ENCODE measurements at places on chromosomes 4 and X. TPM values are rescaled to one million over a fixed set of nuclear protein-coding genes. Genes with fewer than 3 reads are reported as not detected.

DNA sequence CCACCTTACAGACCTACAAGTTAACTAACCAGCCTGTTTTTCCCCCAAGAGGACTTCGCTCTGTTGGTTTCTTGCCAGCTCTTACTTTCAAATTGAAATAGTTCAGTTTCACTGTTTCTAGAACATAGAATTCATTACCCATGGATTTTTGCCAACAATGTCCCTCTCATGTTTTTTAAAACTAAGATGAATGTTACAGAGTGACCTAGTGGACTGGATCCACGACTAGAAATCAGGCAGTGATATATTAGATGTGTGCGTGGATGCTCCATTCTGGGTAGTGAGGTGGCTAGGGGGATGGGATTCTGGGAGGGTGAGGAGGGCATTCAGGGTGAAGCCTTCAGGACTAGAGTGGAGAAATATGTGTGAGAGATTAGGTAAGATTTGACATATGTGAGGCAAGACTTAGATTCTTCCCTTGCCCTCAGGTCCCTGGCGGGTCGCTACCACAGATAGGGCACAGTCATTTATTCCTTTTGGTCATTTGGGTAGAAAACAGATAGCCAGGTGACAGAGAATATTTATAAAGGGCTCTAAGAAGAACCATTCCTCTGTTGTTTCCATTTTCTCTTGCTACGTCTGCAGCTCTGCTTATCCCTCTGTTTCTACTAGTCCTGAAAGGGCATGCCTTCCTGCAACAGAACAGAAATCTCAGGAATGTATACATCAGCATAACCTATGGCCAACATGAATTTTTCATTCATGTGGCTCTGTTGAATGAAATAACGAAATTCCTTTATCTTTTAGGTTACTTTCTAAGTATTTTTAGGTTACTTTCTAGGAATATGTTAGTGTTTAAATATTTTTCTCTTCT, 15.4 kb upstream of the JADE1 start:
- no peak overlapping the region for H3K27ac ChIP-seq
- no peak for DNase-seq
- H3K4me3 ChIP-seq, result no peak overlapping the region
- H3K4me1 ChIP-seq, result no peaks in the 10 kb centered on the region
- no peaks in the 10 kb centered on the region for H3K36me3 ChIP-seq
- H3K27me3 ChIP-seq, result no peaks in the 10 kb centered on the region

DNA sequence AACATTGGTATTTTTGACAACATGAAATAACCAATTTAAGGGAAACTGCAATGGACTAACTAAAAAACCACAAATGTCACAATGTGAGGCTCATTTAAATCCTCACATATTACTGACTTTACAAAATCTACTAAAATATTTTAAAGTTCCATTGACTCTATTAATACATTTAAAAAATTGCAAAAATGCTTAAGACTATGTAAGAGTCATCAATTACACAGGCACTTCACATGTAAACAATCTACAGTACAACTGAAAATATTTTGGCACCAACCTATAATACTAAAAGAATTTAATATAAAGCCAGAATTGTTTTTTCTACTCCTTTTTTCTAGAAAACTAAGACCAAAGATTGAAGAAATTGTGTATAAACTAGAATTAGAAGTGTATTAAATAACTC, 76.8 kb upstream of the RBMXL3 start:
- no peak overlapping the region for H3K27ac ChIP-seq
- DNase-seq, result no peak
- H3K36me3 ChIP-seq, result no peaks in the 10 kb centered on the region
- H3K27me3 ChIP-seq, result no peaks in the 10 kb centered on the region

GRCh38 chrX:703866-704265, 73.3 kb downstream of the SHOX start:
- H3K4me1 ChIP-seq, result no peaks in the 10 kb centered on the region
- H3K27ac ChIP-seq, result no peak overlapping the region
- H3K27me3 ChIP-seq, result no peaks in the 10 kb centered on the region
- H3K4me3 ChIP-seq, result no peak overlapping the region
- H3K36me3 ChIP-seq, result no peaks in the 10 kb centered on the region

Gene MAB21L2
- total RNA-seq, result 0.25 TPM

GRCh38 chrX:17030580-17031270, 84.3 kb downstream of the REPS2 start:
- no peak overlapping the region for H3K4me3 ChIP-seq
- H3K4me1 ChIP-seq, result no peaks in the 10 kb centered on the region
- no peaks in the 10 kb centered on the region for H3K27me3 ChIP-seq
- H3K36me3 ChIP-seq, result no peaks in the 10 kb centered on the region
- H3K27ac ChIP-seq, result no peak overlapping the region

DNA sequence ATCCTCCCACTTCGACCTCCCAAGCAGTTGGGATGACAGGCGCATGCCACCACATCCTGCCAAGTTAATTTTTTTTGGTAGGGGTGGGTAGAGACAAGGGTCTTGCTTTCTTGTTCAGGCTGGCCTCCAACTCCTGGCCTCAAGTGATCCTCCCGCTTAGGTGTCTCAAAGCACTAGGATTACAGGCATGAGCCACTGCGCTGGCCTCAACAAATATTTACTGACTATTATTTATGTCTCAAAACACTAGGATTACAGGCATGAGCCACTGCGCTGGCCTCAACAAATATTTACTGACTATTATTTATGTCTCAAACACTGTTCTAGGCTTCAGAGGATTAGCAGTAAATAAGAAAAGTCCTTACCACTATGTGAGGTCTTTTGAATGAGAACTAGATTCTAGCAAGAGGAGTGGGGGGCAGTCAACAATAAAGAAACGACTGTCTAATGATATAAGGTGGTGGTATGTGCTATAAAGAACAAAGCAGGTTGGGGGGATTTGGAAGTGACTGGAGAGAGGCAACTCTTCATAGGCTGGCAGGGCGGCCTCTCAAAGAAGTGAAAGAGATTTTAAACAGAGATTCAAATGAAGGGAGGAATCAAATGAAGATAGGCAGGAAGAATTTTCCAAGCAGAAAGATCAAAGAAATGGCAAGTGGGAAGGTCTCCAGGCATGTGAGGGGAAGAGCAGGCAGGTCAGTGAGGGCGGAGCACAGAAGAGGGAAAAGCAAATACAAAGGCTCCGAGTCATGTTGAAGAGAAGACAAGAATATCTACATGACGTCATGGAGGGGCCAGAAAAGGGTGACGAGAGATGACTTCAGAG, 12.7 kb upstream of the ACSL1 start:
- no peaks in the 10 kb centered on the region for H3K36me3 ChIP-seq
- no peak overlapping the region for H3K4me3 ChIP-seq
- H3K4me1 ChIP-seq, result no peaks in the 10 kb centered on the region
- no peaks in the 10 kb centered on the region for H3K27me3 ChIP-seq
- no peak overlapping the region for H3K27ac ChIP-seq

GRCh38 chr4:72286185-72286584, 254.4 kb downstream of the NPFFR2 start:
- no peaks in the 10 kb centered on the region for H3K4me1 ChIP-seq
- H3K27me3 ChIP-seq, result no peaks in the 10 kb centered on the region
- H3K4me3 ChIP-seq, result no peak overlapping the region
- DNase-seq, result no peak
- no peaks in the 10 kb centered on the region for H3K36me3 ChIP-seq
- no peak overlapping the region for H3K27ac ChIP-seq

- H3K27me3 ChIP-seq, result no peaks in the 10 kb centered on the region
- H3K4me1 ChIP-seq, result no peaks in the 10 kb centered on the region
- H3K27ac ChIP-seq, result no peak within 1 kb of the TSS
- no peaks in the 10 kb centered on the region for H3K36me3 ChIP-seq
- no peak for DNase-seq
Observed at GRCh38 chr4:22692736-22693135, at the start of gene GBA3. TSS of gene GBA3 (plus strand) at chr4:22692937.

- peaks cover 9% of the 10 kb centered on the region for H3K4me1 ChIP-seq
- H3K4me3 ChIP-seq, result no peak overlapping the region
- H3K27ac ChIP-seq, result no peak overlapping the region
- H3K27me3 ChIP-seq, result no peaks in the 10 kb centered on the region
- no peak for DNase-seq
- no peaks in the 10 kb centered on the region for H3K36me3 ChIP-seq
Observed at GRCh38 chr4:37924946-37925345, 34.1 kb downstream of the TBC1D1 start.

DNA sequence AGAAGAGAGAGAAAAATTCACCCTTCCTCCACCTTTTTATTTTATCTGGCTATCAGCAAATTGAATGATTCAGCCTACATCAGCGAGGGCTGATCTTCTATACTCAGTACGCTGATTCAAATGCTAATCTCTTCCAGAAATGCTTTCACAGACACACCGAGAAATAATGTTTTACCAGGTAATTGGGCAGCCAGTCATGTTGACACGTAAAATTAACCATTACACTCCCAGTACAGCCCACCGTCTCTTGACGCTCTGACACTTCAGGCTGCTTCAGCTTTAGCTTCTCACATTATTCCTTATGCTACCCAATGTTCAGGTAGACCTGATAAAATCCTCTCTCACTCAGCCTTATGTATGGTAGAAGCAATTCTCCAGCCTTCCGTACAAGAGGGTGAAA, 835.2 kb upstream of the PCDH10 start:
- H3K27ac ChIP-seq, result no peak overlapping the region
- H3K36me3 ChIP-seq, result no peaks in the 10 kb centered on the region
- H3K4me1 ChIP-seq, result no peaks in the 10 kb centered on the region
- DNase-seq, result no peak
- H3K4me3 ChIP-seq, result no peak overlapping the region
